ENCODE measurements at places on chromosomes 6 and 20.

DNA sequence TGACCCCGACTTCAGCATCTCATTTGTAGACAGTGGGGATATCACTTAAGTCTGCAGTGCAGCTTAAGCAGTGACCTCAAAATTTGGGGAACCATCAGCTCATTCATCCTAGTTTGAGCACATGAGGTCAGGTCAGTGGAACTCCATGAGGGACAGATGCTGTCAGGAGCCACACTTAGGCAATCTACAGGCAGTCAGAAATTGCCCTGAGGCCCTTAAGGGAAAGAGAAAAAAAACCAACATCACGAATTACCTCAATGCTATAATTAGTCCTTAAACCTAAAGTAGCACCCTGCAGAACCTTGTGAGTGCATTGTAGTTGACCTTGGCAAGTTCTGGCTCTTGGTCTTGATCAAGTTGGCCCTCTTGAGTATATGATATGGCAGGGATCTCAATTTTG lies 21.1 kb downstream of the TMEM74B start:
- no peak for DNase-seq

- DNase-seq: no peak
These were observed 74.5 kb downstream of the ALDH8A1 start for GRCh38 chr6:134875367-134875766.

DNA sequence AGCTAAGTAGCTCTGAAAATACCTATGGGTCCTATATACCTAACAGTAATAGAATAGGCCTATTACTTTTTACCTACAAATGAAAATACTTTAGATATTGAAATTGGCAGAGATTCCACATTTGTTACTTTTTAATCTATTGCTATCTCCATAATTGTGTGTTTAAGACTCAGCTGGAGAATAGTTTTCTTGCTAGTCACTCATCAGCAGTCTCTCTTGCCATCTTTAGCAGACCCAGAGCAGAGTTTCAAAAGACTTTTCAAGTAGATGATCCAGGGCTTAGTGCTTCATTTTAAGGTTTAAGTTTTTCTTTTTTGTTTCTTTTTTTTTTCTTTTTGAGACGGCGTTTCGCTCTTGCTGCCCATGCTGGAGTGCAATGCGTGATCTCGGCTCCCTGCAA lies 12.9 kb downstream of the ANKS1A start:
- no peak for DNase-seq

DNA sequence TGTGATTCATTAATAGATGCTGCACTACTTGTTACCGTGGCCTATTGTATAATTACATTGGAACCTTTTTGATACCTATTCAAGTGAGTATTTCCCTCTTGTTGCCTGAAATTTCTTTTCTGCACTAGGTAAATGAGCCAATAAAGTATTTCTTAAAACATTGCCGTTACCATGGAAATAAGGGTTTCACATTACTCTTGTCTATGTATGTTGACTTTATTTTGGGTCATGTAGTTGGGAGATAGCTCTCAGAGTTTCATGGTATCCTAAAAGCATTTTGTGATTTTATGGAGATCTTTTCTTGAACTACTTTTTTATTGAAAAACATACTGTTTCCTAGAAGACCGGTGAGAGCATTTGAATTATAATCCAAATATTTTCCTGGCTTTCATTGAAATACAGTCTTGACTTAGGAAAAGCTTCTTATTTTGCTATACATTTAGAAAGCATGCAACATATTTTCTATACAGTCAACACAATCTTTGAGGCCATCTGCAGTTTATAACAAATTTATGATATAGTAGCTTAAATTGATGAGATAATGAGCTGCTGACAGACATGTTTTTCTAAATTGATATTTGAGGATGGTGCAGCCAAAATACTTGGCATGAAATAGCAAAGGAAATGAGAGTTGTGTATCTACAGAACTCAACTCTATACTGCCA lies 650.4 kb downstream of the RFPL4B start:
- DNase-seq: no peak

DNA sequence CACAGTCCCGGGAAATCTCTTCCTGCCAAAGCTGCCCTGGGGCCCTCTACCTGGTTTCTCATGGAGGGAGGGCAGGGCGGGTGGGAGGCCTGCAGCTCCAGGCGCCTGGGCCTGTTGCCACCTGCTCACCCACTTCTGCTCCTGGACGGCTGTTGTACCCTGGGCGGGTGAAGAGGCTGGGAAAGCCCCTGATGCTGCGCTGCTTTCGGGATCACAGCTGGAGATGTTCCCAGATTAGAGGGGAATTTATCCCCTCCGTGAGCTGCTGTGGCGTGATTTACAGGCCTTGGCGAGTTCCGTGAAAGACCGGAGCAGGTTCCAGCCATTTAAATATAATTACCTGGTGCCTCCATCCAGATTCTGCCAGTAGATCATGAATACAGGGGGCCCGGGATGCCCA lies 12.3 kb upstream of the VSTM2L start:
- DNase-seq: no peak

All from GM20000 (cell line).